ENCODE measurements at places on chromosomes 4 and X. TPM values are rescaled to one million over a fixed set of nuclear protein-coding genes. Genes with fewer than 3 reads are reported as not detected.

DNA sequence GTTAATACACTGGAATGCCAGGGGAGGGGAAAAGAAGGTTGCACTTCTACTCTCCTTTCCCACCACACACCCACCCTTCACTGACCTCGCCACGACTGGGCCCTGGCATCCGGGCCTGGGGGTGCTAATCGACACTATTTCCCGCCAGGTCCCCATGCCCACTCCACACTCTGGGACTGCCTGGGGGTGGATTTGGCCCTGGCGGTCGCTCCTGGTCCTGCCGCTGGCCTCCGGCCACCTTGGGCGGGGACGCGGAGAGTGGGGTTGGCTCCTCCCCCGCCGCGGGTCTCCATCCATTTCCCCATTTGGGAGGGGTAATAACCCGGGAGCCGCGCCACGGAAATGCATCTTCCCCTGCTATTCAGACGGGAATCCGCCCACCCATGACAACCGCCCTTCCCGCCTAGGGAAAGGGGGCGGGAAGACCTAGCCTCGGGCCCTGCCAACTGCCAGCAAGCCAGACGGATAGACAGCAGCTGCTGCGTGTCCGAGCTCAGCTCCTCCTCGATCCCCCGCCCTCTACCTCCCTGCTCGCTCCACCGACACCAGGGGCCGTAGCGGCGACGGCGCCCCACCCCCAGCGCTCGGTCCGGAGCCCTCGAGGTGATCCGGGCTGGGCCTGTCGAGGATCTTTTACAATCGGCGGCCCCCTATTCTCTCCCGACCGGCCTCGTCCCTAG lies 78.1 kb downstream of the RLIM start:
- peak; percentile 40 for DNase-seq

DNA sequence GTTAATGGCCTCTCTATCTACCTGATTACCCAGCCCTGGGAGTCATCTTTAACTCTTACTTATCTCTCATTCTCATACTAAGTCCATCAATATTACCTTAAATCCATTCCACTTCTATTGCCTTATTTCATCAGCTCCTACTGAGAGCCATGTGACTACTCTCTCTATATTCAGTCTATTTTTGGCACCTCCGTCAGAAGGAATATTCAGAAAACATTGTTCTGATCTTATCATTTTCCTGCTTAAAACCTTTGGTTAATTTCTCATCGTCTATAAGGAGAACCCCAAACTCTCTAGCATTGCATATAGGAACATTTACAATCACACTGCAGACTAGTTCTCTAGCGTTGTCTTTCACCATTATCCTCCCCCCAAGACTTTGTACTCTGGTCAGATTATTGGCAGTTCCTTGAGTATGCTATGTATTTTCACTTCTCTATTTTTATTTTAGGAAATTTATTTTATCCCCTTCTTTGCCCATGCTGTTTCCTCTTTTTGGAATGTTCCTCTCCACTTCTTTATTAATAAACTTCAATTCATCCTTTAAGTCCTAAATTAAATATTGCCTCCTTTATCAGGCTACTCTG lies 13.7 kb upstream of the AMMECR1 start:
- no peak for DNase-seq

DNA sequence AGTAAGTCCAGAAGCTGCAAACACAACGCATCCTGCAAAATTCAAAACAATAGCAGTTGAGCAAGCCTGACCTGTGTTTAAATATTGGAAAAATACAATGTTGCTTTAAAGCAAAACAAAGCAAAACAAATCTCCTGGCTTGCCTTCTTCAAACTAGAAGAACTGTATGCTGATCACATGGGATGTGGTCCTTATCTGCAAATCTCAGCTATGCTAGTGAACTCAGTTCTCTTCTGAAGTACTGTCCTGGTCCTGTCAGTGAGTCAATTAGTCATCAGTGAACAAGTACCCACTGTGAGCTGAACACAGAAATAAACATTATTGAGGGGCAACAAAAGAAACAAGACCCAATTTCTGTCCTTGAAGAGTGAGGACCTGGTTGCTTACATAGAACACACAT lies 522.5 kb downstream of the SMARCA1 start:
- no peak for DNase-seq

DNA sequence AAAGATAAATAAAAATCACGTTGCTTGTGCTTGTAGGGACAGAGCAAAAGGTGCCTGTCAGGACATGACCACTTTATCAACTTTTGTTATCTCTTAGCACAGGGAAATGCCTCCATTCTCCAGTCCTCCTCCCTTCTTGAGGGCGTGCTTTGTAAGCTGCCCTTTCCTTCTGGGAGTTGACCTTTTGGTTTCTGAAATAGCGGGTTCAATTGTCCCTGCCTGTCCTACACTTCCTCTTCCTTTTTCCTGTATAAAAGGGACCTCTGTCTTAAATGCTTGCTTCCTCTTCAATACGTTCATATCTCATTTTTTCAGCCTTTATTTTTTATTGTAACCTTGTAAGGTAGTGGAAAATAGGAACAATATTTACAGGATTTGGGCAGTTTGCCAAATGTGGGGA lies 153.5 kb downstream of the SH3BGRL start:
- DNase-seq: no peak

GRCh38 chr4:8147231-8147970 lies 11.2 kb downstream of the ABLIM2 start:
- DNase-seq: no peak

DNA sequence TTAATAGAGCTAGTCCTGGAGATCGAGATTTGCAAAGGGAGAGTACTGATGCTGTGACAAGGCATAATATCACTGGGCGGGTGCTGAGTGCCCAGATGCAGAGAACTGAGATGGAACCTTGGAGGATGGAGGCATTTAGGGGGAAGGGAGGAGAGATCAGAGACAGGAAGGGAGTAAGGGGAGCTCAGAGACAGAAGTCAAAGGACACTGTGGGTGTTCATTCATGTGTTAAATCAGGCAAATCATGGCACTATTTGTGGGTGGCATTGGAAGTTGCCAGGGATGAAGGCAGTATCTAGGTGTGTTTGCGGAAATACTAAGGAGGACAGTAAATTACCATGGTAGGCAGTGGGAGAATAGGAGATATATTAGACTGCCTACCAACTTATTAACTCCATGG lies 135.0 kb downstream of the RBM46 start:
- DNase-seq: no peak

Gene TAF7L
- not detected for total RNA-seq

Measured in activated naive CD4-positive, alpha-beta T cell treated with anti-CD3 and anti-CD28 coated beads for 36 hours (primary cell).